Testis (tissue), 5 donors: ENCODE measurements at places on chromosomes 3 and 15.

DNA sequence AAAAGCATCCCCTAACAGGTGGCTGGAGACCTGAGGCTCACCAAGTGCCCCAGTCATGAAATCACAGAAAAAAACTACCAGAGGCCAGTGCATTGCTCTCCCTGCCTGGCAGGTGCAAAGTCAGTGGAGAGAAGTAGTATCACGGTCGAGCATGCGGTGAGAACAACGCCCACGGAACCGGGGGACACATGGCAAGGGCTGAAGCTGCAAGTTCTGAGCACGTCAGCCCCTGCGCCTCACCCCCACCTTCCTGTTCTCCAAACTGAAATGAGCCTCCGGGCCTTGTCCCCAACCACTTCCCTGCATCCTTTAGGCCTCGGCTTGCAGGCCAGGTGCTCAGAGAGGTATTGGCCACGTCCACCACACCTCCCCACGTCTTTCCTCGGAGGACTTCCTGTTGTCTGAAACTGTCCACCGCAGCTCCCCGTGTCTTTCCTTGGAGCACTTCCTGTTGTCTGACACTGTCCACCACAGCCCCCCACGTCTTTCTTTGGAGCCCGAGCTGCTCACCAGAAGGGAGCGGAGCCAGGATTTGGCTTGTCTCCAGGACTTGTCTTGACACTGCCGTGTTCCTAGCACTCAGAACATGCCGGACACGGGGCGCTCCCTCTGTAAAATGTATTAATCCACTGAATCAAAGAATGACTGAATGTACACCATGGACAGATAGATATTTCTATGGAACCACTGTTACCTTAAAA is 43.9 kb downstream of the NSMCE3 start:
- peak; percentile 23 for DNase-seq

GRCh38 chr3:69560818-69561217 is 174.9 kb upstream of the FRMD4B start:
- DNase-seq, result no peak

GRCh38 chr15:69314131-69314530 is 15.4 kb downstream of the PAQR5 start:
- DNase-seq, result no peak

GRCh38 chr3:151166161-151166560 is 36.9 kb downstream of the GPR171 start:
- DNase-seq, result no peak

DNA sequence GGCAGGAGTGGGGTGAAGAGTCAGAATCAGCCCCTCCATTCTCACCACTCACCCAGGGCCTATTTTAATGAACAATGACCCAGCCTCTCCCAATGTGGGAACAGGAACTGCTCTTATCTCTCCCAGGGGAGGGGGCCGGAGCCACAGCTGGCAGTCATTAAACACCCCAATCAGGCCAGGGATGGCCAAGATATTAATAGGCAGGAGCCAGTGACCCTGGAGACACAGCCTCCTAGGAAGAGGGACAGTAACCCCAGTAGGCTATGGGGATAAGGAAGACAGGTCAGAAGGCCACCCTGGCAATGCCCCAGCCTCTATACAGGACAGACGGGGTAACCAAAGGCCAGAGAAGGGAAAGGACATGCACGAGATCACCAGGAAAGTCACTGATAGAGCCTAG is 38.6 kb downstream of the VIPR1 start:
- DNase-seq, result no peak

DNA sequence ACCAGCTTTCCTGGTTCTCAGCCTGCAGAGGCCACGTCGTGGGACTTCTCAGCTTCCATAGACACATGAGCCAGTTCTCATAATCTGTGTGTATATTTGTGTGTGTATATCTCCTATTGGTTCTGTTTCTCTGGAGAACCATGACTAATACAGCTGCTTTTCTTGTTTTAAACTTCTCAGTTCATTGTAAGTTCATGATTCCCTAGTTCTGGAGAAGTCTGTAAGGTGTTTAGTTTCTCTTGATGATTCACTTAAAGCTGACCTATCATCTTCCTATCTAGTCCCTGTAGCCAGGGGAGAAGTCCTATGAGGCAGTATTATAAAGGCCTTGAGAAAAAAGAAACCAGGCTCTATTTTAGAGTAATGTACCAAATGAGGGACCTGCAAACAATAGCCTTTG is 147.7 kb downstream of the RYR3 start:
- DNase-seq, result no peak

GRCh38 chr15:77528968-77529319 is 103.8 kb downstream of the LINGO1 start:
- peak; percentile 40 for DNase-seq

DNA sequence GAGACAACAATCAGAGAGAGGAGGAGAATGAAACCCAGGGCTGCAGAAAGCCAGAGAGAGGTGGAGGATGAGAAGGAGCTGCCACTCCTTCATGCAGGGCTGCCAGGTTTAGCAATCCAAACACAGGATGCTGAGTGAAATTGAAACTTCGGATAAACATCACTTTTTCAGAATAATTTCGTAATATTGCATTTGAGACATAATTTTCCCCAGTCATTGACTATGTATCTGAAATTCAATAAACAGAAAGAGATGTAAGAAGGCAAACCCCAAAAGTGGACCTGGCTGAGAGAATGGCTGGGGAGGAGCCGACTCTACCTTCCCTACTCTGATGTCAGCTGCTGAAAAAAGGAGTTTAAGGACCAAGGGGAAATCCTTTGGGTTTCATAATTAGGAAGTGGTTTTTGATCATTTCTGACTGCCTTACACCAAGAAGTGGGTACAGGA is 33.8 kb downstream of the SLC9A9 start:
- no peak for DNase-seq

GRCh38 chr15:90400005-90400758 is 12.1 kb downstream of the IQGAP1 start:
- DNase-seq, result no peak

DNA sequence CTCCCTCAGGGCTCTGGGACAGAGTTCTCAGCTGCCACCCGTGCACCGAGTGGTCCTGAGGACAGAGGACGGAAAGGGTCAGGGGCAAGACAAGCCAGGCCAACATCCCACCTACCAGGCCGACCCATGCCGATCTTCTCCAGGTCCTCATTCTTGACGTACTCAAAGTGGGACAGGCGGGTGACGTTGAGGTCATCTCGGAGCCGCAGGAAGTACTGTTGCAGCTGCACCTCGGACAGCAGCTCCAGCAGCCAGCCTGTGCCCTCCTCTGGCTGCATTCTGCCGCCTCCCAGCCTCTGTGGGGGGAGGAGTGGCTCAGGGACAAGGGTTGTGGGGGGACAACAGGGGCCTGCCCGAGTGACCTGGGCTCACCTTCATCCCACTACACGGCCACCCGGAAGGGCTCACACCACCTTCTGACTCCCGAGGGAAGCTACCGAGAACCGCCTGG is 20.0 kb downstream of the TNK2 start:
- no peak for DNase-seq

GRCh38 chr3:190053919-190054672 is 66.6 kb downstream of the P3H2 start:
- DNase-seq, result no peak

- no peak for DNase-seq
These were observed 165.6 kb downstream of the LPP start for GRCh38 chr3:188319569-188319968.
